Kidney (tissue), 22 donors: ENCODE measurements at places on chromosomes 13 and 19. TPM values are rescaled to one million over a fixed set of nuclear protein-coding genes. Genes with fewer than 3 reads are reported as not detected.

- H3K4me3 ChIP-seq = no peak overlapping the region
- H3K4me1 ChIP-seq = no peaks in the 10 kb centered on the region
- H3K36me3 ChIP-seq = no peaks in the 10 kb centered on the region
- peak; percentile 73 for DNase-seq
Measured at GRCh38 chr13:27375686-27376326, 48.6 kb upstream of the GTF3A start.

DNA sequence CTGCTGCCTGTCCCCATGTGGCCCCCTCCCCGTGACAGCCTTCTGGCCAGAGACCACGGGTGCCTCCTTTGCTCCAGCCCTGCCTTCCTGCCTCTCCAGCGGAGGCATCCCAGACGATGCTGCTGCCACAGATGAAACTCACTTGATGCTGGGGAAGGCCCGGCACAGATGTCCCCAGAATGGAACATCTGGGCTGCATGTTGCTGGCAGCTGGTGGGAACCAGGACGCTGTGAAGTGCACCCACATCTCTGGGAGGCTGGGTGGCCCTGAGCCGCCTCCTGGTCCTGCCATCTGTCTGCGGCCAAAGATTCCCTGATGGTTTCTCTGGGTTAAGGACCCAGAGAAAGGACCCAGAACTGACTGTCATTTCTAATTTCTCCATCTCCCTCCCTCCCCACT, 51.9 kb upstream of the PTPRS start:
- H3K4me1 ChIP-seq = no peaks in the 10 kb centered on the region
- no peak for DNase-seq
- H3K27me3 ChIP-seq = peaks cover 9% of the 10 kb centered on the region
- no peak overlapping the region for H3K27ac ChIP-seq
- H3K4me3 ChIP-seq = no peak overlapping the region

- no peak overlapping the region for H3K27ac ChIP-seq
- H3K36me3 ChIP-seq = peaks cover 18% of the 10 kb centered on the region
- no peak for DNase-seq
- no peaks in the 10 kb centered on the region for H3K27me3 ChIP-seq
- peaks cover 12% of the 10 kb centered on the region for H3K4me1 ChIP-seq
Measured at GRCh38 chr19:45791744-45792469, 738 bp downstream of the DMWD start.

DNA sequence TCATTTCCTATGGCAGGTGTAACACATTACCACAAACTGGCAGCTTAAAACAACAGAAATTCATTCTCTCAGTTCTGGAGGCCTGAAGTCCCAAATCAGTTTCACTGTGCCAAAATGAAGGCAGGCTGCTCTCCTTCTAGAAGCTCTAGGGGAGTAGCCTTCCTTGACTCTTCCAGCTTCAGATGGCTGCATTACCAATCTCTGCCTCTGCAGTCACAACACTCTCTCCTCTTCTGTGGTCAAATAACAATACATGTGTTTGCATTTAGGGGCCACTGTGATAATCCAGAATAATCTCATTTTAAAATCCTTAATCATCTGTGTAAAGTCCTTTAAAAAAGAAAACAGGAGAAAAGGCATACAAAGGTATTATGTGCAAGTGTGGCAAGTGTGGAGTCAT, 7.8 kb downstream of the DIAPH3 start:
- no peaks in the 10 kb centered on the region for H3K27me3 ChIP-seq
- DNase-seq = no peak
- no peak overlapping the region for H3K27ac ChIP-seq
- H3K36me3 ChIP-seq = no peaks in the 10 kb centered on the region

DNA sequence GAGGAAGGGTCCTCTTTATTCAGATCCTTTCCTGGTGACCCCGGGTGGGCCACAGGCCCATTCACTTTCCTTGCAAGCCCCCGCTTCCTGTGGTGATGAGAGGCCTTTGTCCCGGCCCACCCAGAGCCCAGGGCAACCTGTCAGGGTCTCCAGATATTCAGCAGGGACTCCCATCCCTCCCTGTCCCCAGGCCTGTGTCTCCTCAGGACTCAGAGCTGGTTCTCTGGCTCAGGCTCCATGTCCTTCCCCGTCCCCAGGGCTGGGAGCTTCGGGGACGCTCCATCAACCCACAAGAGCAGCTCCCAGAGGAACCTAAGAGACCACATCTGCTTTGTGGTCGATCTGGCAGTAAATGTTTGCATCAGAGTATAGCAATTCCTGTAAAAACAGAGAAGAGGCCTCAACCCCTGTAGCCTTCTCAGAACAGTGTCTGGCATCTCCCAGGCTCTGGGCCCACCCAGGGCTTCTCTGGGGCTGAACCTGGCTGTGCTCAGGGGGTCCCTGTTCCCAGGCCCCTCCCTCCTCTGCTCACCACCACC, 7.8 kb downstream of the CEACAM4 start:
- no peaks in the 10 kb centered on the region for H3K27me3 ChIP-seq
- no peak for DNase-seq
- H3K4me1 ChIP-seq = no peaks in the 10 kb centered on the region
- H3K27ac ChIP-seq = no peak overlapping the region
- no peaks in the 10 kb centered on the region for H3K36me3 ChIP-seq

GRCh38 chr13:103996733-103997132, 930.5 kb upstream of the SLC10A2 start:
- no peaks in the 10 kb centered on the region for H3K4me1 ChIP-seq
- no peak overlapping the region for H3K4me3 ChIP-seq
- H3K27me3 ChIP-seq = no peaks in the 10 kb centered on the region
- no peak for DNase-seq

NLRP11 gene
- 0.35 TPM for total RNA-seq
